ENCODE measurements at places on chromosomes 5 and 9.

DNA sequence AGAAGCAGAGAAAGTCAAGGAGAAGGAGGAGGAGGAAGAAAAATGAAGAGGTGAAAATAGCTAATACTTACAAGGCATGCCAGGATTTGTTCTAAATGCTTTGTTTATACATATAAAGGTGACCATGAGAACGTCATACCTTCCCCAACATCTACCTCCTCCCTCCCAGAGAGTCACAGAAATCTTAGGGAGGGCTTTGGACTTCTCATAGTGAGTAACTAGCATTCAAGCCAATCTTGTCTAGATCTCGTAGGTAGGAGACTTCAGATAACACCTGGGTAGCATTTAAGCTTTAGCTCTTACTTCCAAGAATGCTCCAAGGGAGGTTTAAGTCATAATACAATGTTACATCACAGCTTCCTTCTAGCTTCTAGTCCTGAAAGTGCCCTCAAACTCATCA lies 36.5 kb upstream of the GPBP1 start:
- no peak for DNase-seq

DNA sequence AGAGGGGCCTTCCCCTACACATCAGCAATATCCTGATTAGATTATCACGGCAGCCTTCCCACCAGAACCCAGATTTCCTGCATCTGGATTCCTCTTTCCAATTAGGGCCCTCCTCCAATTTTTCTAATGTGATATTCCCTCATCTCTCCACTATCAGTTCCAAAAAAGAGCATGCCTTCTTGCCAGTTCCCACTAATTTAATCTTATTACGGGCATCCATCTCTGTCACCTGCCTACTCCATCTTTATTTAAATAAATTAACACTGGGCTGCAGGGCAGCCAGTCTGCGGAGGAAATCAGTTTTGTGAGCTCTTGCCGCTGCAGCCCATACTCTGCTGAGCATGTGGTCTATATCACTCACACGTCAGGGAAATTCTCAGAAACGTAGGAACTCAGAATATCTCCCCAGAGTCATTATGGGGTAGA lies 16.6 kb upstream of the FBP2 start:
- DNase-seq: no peak

DNA sequence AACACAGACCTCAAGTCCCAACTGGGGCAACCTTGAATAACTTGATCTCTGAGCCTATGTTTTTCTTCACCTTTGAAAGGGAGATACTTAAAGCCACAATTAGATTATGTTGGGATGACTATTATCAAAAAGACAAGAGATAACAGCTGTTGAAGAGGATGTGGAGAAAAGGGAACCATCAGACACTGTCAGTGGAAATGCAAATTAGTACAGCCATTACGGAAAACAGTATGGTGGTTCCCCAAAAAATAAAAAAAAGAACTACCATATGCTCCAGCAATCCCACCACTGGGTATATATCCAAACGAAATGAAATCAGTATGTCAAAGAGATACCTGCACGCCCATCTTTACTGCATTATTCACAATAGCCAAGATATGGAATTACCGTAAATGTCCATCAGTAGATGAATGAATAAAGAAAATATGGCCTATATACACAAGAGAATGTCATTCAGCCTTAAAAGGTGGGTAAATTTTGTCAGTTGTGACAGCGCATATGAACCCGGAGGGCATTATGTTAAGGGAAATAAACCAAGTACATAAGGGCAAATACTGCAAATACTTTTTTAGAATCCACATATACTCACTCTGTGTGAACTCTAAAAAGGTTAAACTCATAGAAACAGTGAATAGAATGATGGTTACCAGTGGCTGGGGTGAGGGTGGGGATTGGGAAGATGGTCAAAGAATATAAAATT lies 12.7 kb downstream of the FAT2 start:
- DNase-seq: no peak

DNA sequence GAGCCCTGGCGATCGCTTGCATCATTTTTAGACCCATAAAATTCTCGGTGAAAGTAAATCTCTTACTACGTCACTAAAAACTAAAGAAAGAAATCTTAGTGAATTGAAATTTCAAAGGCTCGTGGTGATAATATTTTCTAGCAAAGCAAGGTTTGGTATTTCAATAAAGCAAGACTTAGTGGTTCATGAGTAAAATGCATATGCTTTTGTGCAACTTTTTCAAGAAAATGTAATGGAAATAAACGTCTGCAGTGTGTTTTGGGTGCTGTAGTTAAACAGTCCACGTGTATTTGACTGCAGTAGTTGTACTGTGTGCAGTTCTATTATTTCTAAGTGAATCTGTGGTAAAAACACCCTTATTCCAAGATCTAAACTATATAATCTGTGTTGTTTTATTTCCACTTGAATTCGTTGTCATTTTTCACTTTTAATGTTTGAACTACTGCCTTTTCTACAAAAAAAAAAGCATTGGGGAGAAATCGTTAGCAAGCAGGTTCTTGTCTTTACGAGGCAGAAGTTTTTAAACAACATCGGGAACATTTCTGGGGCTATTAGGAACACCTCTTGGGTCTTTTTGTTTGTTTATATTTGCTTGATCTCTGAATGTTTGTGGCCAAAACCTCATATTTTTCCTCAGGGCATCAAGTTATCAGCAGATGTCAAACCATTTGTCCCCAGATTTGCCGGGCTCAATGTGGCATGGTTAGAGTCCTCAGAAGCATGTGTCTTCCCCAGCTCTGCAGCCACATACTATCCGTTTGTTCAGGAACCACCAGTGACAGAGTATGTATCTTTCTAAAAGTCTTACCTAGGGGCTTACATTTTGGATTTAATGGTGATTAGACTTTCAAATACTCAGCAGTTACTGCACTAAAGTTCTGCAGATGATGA lies 960 bp downstream of the SECISBP2 start:
- DNase-seq: no peak

- DNase-seq: no peak
Measured at GRCh38 chr9:89978185-89978584, 373.4 kb downstream of the GADD45G start.

GRCh38 chr5:60487476-60487875 lies 212.5 kb downstream of the DEPDC1B start:
- DNase-seq: no peak

GRCh38 chr9:136009516-136009915 lies 48.3 kb upstream of the UBAC1 start:
- DNase-seq: no peak

- DNase-seq: no peak
Measured at GRCh38 chr5:38164776-38165399, 93.5 kb upstream of the EGFLAM start.

- DNase-seq: peak; percentile 63
Measured at GRCh38 chr5:73215891-73216610, 43.1 kb downstream of the TMEM174 start.

DNA sequence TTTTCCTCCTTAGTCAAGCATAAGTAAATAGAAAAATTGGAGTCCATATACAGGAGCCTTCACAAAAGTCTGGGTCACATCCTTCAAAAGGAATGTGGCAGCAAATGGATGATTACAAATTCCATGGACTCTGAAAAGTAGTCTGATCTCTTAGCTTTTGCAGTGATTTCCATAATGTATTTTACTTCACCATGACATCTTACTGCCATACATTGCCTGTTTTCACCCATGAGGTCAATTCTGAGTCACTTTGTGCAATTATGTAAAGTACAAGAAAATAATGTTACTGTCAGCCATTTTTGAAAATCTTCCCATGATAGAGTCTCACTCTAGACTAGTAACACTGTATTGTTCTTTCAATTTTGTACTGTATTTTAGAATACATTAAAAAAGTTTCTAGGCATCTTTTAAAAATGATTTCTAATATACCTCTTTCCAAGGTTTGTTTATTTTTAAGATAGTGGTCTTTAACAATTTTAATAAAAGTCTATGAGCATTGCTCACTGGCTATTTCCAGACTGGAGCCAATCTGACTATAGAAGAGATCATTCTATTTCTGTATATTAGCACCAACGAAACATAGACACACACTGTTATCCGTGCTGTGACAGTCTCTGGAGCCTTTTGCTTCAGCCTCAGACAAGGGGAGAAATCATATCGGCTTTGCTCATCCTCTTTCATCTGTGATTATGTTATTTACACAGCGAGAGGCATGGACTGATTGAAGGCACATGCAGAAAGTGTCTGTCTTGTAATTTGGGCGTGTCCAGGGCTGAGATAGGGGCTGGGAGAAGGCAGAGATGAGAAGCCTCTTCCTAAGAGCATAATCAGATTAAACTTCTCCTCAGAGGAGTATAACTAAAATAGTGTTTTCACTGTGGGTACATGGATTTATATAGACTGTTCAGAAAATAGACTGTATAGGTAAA lies 22.9 kb upstream of the ACTBL2 start:
- no peak for DNase-seq

GRCh38 chr9:85199866-85200495 lies 530.5 kb downstream of the NTRK2 start:
- no peak for DNase-seq

DNA sequence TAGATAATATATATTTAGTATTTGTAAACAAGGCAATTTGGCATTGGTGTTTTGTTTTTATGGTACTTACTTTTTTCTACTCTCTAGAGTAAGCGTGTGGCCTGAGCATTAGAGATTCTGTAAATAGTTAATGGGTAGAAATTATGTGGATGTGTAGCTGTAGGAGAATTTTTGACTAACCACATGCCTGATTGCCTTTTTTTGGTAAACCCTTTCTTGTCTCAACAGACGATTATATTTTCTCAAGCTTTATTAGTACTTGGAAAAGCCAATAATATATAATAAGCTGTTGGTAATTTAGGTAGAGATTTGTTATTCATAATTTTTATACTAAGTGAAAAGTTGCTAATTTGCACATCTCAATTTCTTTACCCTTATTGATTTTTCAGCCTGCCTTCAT lies 76.8 kb downstream of the FCHO2 start:
- DNase-seq: no peak

- DNase-seq: no peak
Measured at GRCh38 chr5:58746321-58746720, 163.4 kb downstream of the RAB3C start.

DNA sequence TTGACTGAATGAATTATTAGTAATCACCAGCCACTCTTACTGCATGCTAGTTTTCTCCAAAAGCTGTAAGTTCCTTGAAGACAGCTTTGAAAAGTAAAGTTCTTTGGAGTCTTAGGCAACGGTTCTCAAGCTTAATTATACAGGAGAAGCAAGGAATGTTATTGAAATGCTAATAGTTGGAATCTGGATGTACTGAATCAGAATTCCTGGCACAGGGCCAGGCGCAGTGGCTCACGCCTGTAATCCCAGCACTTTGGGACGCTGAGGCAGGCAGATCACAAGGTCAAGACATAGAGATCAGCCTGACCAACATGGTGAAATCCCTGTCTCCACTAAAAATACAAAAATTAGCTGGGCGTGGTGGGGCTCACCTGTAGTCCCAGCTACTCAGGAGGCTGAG lies 33.4 kb downstream of the GRIA1 start:
- no peak for DNase-seq

- DNase-seq: no peak
Measured at GRCh38 chr9:98135558-98135934, 16.5 kb upstream of the TRIM14 start.

DNA sequence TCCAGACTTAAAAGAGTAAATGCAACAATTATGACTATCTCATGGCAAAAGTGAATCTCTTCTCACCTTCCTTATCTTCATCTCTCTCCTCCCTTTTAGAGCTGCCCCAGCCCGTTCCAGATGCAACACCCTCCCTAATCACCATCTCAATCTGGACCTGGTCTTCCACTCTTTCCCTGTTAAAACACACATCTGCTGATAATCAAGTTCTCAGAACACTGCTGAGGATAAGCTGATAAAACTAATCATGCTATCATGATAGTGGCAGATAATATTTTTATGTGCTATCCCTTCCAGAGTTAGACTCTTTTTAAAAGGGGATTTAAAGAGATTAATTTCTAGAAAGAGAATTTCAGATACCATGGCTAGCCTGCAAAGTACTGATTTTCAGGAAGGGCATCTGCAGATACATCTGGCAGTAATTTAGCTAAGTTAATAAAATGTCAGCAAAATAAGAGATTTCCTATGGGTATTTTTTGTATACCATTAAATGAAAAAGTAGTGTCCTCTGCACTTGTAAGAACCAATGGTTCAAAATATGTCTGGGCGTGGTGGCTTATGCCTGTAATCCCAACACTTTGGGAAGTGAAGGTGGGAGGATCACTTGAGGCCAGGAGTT lies 17.2 kb downstream of the SGTB start:
- DNase-seq: no peak

- DNase-seq: no peak
Measured at GRCh38 chr5:150603491-150603890, 37.0 kb upstream of the SYNPO start.

DNA sequence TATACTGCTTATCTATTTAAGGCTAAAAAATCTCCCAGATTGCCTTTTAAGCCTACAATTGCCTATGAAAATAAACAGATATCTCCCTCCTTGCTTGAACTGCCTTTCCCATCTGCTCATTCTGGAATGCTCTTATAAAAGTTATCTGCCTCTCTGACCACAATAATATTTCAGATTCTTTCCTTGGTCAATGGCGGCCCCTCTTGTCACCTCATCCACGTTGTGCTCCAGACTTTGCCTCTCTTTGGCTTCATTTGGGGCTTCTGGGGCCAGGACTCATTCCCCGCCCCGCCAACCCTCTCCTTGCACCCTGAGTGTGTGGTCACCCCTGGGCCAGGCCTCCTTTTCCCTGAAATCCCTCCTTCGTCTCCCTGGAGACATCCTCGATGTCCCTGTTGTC lies 110.0 kb upstream of the RPS23 start:
- no peak for DNase-seq

DNA sequence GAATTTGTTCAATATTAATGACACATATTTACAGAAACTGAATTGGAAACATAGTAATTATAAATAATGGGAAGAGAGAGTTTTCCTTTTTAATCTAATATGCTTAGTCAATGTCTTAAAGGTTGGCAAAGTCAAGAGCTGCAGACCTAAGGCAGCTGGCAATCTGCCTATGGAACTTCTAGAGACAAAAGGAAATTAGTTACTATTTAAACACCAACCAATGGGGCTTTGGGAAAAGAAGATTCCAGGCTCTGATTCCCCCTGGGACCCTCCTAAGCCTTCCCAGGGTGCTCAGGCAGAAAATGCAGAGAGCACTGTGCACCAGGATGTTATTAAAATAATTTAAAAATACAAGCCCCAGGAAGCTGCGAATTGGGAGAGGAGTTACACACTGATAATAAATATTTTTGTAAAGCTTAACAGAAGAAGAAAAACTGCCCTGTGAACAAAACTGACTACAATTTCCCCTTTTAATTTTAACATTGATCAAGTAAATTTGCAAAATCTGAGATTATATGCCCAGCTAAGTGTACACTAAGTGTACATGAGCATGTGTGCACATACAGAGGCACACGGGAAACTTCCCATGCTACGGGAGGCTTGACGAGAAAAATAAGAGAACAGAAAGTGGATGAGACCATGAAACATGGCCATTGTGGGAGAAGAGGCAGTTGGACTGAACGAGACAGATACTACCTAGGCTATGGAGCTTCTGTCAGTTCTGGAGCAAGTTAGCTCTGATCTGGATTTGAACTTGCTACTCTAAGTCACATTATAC lies 77.4 kb upstream of the ADAMTS16 start:
- DNase-seq: no peak
